ENCODE measurements at places on chromosomes 4 and X.
A peak's percentile ranks its signal among the peaks of the same experiment; 100 is the strongest.

DNA sequence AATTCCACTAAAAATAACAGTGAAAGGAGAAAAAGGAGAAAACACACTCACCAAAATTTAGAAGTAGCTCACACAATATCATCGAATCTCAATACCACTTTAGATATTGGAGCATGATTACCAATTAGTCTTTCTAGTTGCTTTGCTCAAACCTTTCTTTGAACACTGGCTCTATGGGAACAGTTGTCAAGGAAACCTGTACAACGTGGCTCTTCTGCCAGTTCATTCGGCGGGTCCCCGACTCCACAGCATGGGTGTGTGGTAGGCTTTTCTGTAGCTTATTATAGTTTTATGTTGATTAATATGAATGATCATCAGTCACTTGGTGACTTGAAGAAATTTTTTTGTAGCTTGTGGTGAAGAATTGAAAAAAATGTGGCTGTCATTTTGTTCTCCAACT, 50.2 kb upstream of the TMEM150C start:
- no peak for DNase-seq

GRCh38 chrX:631802-632365, 1.3 kb downstream of the SHOX start:
- no peak for DNase-seq

GRCh38 chrX:85992811-85993229, 54.5 kb downstream of the CHM start:
- DNase-seq = no peak

GRCh38 chrX:116749943-116750342, 287.2 kb upstream of the CT83 start:
- no peak for DNase-seq

DNA sequence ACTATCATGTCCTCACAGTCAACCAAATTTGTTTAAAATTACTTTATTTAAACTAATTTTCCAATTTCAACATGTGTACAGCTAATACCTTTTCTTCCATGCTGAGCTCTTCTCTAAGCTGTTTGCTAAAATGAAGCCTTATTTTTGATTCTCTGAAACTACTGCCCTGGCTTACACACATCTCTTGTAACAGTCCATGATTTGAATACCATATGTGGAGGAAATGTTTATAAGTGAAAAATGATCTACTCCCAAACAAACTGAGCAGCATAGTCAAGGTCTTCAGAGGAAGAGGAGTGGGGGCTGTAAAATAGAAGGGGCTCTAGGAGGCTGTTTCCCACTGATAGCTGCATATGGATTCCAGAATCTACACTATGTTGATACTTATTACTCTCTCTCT, 188.7 kb downstream of the ANKRD50 start:
- no peak for DNase-seq

DNA sequence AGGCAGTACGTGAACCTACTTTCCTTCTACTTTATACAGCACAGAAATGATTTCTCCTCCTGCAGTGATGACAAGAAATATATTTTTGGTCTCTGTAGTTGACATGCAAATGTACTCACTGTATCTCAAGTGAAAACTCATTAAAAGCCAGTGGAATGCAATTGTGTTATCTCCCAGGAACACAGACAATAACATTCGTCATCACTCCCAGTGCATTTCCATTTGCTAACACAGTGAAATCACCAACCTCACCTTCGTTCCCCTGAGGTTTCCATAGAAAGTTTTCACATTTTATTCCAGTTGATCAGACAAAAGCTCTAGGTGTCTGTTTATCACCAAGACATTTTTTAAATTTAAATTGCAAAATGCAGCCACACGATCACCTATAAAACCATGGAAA, 2.5 kb upstream of the SPANXD start:
- no peak for DNase-seq

- peak; percentile 87 for DNase-seq
Observed at GRCh38 chr4:38803833-38804653, 548 bp downstream of the TLR1 start.

- no peak for DNase-seq
Observed at GRCh38 chr4:6924361-6924779, 14.7 kb downstream of the TBC1D14 start.

GRCh38 chr4:174397366-174398155, 113.8 kb downstream of the CEP44 start:
- DNase-seq = no peak

DNA sequence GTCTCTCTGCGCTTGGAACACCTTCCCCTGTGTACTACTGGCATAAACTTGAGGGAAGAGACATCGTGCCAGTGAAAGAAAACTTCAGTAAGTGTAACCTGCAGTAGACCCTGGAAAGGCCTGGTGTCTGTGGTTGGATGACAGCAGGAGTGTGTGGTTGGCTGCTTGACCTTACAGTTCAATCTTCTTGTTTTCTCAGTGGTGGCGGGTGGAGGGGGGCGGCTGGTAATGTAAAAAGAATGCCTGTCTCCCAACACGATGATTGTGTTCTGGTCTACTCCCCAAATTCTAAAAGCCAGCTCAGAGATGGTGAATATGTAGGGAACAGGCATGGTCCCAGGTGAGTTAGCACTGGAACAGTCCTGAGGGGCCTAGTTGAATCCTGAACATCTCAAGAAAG, 18.6 kb downstream of the PSMD10 start:
- no peak for DNase-seq

- DNase-seq = no peak
Observed at GRCh38 chr4:6424425-6424824, 48.0 kb downstream of the PPP2R2C start.

- no peak for DNase-seq
Observed at GRCh38 chr4:82017680-82018079, 356.1 kb downstream of the HNRNPD start.

DNA sequence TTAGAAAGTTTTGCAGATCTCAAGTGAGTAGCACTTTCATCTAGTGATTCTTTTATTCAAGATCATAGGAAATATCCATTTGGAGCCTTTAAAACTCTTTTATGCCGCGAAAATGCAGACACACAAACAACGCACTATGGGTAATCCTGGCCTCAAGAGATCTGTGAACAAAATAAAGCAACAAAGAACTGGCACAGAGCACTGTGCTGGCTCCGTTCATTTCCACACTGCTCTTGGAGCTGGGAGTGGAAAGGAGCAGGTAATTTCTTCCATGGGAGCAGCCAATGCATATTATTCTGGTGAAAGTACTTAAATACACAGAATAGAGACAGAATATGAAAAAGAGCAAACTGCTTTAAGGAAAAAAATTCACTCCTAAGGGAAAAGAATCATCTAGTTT, 172.7 kb upstream of the FRG1 start:
- no peak for DNase-seq

DNA sequence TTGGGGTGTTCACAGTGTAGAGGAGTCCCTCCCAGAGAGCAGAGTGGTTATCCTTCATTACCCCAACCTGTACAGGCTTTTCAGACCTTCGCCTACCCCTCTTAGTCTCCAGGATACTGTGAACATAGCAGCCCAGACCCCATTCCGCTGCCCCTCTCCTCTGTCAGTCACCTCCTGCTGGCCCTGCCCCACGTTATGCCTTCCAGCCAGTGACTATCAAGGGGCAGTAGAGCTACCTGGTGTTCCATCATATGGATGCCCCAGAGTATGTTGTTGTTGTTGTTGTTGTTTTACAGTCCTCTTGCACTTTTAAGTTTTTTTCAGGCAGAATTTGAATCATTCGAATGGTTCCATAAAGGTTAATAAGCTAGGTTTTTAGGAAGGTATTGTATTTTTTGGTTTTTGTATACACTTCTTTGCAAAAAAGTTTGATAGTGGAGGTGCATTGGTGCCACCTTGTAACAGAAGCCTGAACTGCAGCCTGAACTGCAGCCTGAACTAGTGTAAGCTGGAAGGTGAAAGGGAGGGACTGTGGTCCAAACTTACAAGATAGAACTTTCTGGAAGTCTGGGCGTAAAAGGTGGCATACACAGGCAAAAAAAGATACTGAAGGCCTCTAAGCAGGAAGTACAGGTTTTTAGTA, 101.4 kb upstream of the RAB40AL start:
- no peak for DNase-seq

DNA sequence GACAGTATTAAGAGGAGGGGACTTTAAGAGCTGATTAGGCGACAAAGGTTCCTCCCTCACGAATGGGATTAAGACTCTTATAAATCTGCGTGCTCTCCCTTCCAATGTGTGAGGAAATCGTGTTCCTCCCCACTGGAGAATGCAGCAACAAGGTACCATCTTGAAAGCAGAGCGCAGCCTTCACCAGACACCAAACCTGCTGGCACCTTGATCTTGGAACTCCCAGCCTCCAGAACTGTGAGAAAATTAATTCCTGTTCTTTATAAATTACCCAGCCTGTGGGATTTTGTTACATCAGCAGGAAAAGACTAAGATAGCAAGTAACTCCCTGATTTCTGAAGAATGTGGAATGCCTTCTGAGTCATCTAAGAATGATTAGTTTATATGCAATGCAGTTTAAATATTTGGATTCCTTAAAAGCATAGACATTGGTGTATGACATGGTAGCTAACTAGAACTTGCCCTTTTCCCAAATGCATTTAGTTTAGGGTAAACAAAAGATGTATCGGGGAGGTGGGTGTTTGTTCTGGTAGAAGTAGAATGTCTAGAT, 86.1 kb downstream of the USP46 start:
- no peak for DNase-seq

DNA sequence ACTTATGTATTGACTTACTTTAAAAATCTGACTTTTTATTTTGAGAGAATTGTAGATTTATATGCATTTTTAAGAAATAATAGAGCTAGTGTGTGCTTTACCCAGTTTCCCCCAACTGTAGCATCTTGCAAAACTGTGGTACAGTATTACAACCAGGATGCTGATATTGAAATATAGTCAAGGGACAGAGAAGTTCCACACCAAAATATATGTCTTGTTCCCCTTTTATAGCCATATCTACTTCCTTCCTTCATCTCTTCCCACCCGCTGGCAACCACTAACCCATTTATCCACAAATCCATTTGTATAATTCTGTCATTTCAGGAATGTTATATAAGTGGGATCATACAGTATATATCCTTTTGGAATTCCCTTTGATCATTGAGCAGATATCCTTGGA, 16.8 kb downstream of the KDM6A start:
- no peak for DNase-seq

- no peak for DNase-seq
Observed at GRCh38 chr4:151517896-151518295, 108.9 kb downstream of the FHIP1A start.

GRCh38 chrX:131828482-131828881, 194.6 kb upstream of the STK26 start:
- DNase-seq = no peak

GRCh38 chr4:60296386-60296785, 903.7 kb upstream of the ADGRL3 start:
- DNase-seq = no peak

Data from GM12864 (cell line).